ENCODE measurements at places on chromosomes 12 and 14. TPM values are rescaled to one million over a fixed set of nuclear protein-coding genes. Genes with fewer than 3 reads are reported as not detected.
A peak's percentile ranks its signal among the peaks of the same experiment; 100 is the strongest.

The EEF1AKMT3 gene
- total RNA-seq: 8.8 TPM

The PLCZ1 gene
- not detected for total RNA-seq

The WIF1 gene
- not detected for total RNA-seq

DNA sequence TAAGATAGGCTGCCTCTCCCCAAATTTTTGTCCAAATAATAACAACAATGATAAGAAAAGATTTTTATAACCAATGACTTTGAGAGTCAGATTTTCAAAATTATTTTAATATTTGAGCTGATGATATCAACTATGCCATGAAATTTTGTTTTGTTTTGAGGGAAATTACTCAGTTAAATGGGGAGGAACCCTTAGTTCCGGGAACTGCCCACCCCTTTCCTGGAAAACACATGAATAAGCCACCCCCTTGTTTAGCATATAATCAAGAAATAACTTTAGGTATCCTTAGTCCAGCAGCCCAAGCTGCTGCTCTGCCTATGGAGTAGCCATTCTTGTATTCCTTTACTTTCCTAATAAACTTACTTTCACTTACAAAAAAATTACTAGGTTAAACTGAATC lies 61.4 kb downstream of the HMGA2 start:
- DNase-seq: no peak

GRCh38 chr12:6124411-6125309 lies at the start of gene VWF:
TSS of gene VWF (minus strand) at chr12:6124670. CDS start at chr12:6123196, 1,474 bp downstream.
- DNase-seq: no peak

GRCh38 chr12:11631288-11631687 lies 18.2 kb upstream of the ETV6 start:
- DNase-seq: no peak

DNA sequence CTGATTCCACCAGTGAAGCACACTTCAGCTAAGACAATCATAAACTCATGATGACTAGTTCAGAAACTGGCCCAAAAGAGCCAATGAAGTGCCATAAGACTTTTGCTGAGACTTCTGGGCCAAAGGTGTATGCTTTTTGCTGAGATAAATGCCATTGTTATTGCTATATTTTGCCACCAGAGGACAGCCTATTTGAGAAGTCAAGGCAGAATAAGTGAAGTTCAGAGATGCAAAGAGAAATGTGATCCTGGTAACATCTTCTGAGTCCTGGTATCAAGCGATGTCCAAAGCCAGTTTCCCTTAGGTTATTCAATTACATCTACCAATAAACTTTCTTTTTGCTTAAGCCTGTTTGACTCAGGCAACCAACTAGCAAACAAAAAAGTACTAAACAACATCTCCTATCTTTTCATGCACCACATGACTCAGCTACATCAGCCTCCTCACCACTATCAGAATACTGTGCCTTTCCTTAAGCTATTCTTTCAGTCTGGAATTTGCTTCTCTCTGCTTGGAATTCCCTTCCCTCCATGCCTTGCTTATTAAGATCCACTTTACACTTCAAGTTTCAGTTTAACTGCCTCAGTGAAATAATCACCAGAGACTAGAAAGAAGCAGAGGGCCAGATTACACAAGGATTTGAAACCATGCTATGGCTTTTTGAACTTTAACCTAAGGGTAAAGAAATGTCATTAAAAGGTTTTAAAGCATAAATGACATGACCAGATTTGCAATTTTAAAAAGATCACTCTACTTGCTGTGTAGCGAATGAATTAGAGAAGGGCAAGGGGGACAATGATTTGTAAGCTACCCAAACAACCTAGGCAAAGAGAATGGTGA lies 14.0 kb downstream of the CRY1 start:
- no peak for DNase-seq

- DNase-seq: no peak
Observed at GRCh38 chr12:114750917-114751316, 66.9 kb upstream of the TBX3 start.

DNA sequence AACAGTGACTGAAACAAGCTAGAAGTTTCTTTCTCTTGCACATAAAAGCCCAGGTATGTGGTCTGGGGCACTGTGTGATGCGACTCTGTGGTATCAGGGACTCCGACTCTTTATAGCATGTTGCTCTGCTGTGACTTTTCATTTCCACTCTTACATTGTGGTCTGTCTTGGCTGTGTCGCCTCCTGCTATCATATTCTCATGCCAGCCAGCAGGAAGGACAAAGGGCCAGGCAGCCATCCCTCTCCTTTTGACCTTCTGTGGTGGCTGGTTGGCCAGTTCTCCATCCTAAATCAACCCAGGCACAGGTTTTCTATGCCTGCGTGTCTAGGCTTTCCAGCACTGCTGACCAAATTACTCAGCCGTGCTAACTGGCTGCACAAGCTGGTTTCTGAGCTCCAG lies 8.0 kb downstream of the ACAD10 start:
- DNase-seq: no peak

DNA sequence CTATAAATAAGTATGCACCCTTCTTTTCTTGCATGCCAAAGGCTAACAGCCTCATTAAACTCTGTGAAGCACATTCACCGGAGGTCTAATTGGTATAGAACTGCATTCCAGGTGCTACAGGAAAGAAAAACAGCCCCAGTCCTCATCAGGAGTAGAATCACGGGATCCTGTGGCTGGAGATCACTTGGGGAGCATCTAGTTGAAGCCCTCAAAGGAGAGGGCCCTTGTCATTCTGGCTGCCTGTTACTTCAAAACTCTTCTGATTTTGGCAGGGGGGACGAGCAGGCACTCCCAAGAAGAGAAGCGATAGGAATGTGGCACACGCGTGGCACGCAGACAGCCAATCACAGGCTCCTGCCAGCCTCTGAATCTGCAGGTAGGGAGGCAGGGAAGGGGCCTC lies 154.4 kb downstream of the TTC7B start:
- DNase-seq: no peak

DNA sequence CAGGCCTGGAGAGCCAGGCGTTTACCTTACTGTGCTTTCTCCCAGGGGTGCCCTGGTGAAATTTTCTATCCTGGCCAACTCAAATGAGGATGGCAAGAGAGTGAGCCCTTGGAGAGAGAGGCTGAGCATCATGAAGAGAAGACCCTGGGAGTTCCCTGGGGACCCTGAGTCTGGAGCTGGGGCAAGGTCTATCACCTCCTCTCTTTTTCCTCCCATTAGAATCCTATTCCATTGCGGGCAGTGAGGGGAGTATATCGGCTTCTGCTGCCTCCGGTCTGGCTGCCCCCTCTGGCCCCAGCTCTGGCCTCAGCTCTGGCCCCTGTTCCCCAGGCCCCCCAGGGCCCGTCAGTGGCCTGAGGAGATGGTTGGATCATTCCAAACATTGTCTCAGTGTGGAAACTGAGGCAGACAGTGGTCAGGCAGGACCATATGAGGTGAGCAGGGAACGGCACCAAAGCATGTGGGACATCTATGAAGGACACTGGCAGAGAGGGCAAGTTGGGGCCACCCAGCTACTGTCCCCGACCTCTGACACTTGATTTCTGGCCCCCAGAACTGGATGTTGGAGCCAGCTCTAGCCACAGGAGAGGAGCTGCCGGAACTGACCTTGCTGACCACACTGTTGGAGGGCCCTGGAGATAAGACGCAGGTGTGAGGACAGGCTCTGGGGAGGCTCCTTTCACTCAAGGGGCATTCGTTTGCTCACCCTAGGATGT lies 1.6 kb downstream of the ARHGEF25 start:
- DNase-seq: peak; percentile 41

DNA sequence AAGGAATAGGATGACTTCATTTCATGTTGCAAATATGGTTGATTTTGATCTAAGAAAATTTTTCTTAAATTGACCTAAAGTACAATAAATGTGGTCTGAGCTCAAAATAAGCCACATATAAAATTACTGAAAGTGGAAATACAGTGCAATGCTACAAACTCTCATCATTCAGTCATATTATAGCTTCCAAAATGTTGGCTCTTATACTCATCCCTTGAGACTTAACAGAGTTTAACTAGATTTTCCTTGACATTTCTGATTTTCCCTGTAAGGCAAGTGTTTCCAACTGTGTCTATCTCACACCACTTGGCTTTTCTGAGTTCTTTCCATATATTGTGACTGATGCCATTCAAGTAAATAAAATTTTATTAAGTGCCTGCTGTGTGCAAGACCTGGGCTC lies 123.7 kb upstream of the NTF3 start:
- no peak for DNase-seq

GRCh38 chr12:16112612-16113560 lies 164.6 kb downstream of the SLC15A5 start:
- DNase-seq: no peak

GRCh38 chr12:68978678-68979077 lies 45.7 kb upstream of the CPM start:
- DNase-seq: no peak
